ENCODE measurements at places on chromosomes 7 and 10. TPM values are rescaled to one million over a fixed set of nuclear protein-coding genes. Genes with fewer than 3 reads are reported as not detected.

ELN gene
- not detected for total RNA-seq

LRIT1 gene
- total RNA-seq, result not detected

- no peak overlapping the region for H3K27ac ChIP-seq
- H3K4me1 ChIP-seq, result no peaks in the 10 kb centered on the region
- no peak for DNase-seq
- no peaks in the 10 kb centered on the region for H3K27me3 ChIP-seq
- H3K36me3 ChIP-seq, result no peaks in the 10 kb centered on the region
These were observed 34.3 kb upstream of the WASHC2A start for GRCh38 chr10:50033481-50033880.

DNA sequence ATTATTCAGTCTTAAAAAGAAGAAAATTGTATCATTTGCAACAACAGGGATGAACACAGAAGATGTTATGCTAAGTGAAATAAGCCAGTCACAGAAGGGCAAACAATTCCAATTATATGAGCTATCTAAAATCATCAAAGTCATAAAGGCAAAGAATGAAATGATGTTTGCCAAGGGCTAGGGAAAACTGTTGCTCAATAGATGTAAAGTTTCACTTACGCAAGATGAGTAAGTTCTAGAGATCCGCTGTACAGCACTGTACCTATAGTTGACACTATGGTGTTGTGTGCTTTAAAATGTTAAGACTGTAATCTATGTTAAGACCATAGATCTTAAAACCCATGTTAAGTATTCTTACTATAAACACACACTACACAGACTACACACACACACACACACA, 904.6 kb upstream of the LRRN3 start:
- H3K36me3 ChIP-seq, result no peaks in the 10 kb centered on the region
- no peaks in the 10 kb centered on the region for H3K27me3 ChIP-seq
- no peak overlapping the region for H3K27ac ChIP-seq
- no peaks in the 10 kb centered on the region for H3K4me1 ChIP-seq

Measured in CD4-positive, alpha-beta T cell (primary cell).